GM13977 (cell line): ENCODE measurements at places on chromosomes 7 and 10.
A peak's percentile ranks its signal among the peaks of the same experiment; 100 is the strongest.

- peak; percentile 54 for DNase-seq
Measured at GRCh38 chr7:124032369-124033094, at the start of gene TMEM229A. Gene TMEM229A, minus strand, starts transcription at chr7:124033067. Its CDS starts 64 bp downstream, at chr7:124033003.

- DNase-seq, result no peak
Measured at GRCh38 chr10:98308669-98309365, 40.8 kb upstream of the LOXL4 start.

DNA sequence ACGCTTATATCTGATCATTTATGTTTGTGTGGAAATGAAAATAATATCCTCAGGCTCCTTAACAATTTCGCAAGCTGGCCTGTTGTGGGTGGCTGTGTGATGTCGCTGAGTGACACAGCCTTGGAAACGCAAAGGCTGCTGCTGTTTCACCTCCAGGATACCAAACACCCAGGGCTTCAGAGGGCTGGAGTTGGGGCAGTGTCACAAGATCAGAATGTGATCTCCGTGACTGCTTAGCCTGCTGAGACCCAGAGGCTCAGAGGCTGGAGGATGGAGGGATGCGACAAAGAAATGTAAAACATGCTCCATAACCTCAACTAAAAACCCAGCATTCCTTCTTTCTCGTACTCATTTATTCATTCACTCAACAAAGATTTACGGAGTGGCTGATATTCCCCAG is 37.2 kb upstream of the BMPER start:
- DNase-seq, result no peak

GRCh38 chr7:1787681-1788235 is 117.7 kb downstream of the ELFN1 start:
- DNase-seq, result no peak

DNA sequence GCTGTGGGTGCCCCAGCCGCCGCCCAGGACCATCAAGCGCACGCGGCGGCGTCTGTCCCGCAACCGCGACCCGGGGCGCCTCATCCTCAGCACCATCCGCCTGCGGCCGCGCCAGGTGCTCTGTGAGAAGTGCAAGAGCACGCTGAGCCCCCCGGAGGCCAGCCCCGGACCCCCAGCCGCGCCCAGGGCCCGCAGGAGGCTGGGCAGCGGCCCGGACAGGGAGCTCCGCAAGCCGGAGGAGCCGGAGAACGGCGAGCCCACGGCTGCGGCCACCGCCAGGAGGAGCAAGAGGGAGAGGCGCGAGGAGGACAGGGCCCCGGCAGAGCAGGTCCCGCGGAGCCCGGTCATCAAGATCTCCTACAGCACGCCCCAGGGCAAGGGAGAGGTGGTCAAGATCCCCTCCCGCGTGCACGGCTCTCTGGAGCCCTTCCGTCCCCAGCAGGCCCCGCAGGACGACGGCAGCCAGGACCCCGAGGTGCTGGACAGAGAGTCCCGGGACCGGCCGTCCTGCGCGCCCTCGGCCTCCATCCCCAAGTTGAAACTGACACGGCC is 8.0 kb downstream of the PWWP2B start:
- no peak for DNase-seq

DNA sequence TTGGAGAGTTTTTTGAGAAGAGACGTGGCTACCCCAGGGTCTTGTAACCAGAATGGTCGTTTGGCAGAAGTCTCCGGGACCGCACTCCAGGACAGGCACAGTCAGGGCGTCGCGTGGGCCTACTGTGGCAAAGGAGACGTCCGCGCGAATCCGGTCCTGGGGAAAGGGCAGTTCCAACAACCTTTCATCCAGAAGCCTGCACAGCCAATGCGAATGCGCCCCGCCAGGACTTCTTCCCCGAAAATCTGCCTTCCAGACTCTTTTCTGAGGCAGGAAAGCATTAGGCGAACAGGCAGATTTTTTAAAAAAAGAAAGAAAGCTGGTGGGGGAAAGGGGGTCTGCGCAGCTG is 2.0 kb downstream of the HPSE2 start:
- DNase-seq, result peak; percentile 25

DNA sequence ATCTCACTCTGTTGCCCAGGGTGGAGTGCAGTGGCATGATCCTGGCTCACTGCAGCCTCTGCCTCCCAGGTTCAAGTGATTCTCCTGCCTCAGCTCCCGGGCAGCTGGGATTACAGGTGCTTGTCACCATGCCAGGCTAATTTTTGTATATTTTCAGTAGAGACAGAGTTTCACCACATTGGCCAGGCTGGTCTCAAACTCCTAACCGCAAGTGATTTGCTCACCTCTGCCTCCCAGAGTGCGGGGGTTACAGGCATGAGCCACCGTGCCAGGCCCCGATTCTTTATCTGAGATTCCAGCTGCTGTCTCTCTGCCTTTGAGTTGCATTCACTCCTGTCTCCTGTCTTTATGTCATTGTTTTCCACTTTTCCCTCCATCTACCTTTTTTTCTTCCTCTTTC is 168.7 kb downstream of the TMEM178B start:
- DNase-seq, result no peak

GRCh38 chr7:77897004-77897547 is 98.5 kb downstream of the PHTF2 start:
- peak; percentile 15 for DNase-seq

GRCh38 chr10:13820964-13821337 is 234.2 kb downstream of the PRPF18 start:
- no peak for DNase-seq

DNA sequence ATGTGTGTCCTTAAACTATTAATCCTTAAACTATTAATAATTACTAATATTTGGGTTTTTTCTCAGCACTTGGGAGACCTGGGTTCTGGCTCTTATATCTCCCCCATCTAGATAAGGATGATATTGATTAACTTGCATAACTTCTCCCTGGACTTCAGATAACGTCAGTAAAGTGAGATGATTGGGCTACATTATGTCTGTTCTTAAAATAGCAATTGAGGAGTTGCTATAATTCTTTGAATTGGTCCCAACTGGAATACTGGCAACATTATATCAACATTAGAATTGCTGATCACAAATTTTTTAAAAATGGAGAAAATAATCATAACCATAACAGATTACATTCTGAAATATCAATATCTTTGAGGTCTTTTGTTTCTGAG is 1.9 kb downstream of the APBB1IP start:
- DNase-seq, result no peak

- no peak for DNase-seq
Measured at GRCh38 chr10:121764233-121764942, 163.4 kb downstream of the ATE1 start.

- DNase-seq, result no peak
Measured at GRCh38 chr10:18681366-18681765, 22.1 kb downstream of the ARL5B start.

DNA sequence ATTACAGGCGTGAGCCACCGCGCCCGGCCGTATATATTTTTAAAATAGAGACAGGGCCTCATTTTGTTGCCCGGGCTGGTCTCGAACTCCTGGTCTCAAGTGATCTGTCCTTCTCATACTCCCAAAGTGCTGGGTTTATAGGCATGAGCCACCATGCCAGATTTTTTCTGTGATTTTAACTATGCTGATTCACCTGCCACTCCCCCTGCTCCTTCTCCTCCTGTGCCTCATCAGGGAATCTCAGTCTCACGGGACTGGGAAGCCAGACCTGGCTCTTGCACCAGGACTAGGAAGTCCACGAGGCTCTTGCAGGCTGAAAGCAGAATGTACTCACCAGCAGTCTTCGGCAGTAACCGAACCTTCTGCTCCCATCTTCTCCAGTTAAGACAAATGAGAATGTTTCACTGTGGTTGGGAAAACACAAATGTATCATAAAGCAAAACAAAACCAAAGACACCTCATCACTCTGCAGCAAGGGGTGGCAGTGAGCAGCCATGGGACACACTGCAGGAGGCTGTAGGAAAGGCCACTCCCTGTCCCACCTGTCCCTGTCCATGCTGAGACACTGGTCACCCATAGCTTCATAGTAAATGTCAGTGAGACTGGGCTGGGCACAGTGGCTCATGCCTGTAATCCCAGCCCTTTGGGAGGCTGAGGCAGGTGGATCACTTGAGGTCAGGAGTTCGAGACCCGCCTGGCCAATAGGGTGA is 78.7 kb upstream of the MKRN1 start:
- DNase-seq, result no peak

DNA sequence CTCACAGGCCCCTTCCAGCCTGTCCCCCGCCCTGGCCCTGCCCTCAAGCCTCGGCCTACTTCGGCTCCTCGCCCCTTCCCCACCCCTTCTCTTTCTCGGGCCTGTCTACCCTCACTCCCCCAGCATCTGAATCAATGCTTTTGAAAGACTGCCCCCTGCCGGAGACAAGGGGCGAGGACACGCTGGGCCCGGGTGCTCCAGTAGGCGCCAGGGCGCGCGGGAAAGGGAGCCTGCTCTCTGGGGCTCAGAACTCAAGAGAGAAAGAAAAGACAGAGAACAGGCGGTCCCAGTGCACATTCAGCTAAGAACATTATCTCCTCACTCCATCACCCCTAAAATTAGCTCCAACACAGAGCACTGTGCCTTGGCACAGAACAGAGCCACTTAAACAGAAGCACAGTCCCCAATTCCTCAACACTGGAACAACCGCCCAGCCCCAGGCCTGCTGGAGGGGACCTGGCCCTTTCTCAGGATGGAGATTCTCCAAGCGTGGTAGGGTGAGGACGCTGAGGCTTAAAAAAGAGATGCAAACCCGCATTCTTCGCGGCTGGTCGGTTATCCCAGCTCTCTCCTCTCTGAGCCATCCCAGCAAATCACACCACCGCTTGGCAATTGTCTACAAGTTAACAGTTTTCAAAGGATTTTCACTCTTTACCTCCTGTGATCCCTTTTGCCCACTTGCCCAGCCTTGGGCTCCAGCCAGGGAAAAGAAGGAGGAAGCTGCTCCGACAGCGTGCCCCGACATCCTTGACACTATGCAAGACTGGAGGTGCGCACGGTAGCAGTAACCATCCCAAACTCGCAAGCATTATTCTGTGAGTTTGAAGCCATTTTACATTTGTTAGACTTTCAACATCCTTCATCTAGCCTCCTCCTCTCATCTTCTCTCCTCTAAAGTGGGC is 2.1 kb downstream of the GIGYF1 start:
- peak; percentile 90 for DNase-seq

- DNase-seq, result peak; percentile 55
Measured at GRCh38 chr7:38178695-38179344, 775 bp downstream of the STARD3NL start.

GRCh38 chr10:24730811-24731210 is 7.1 kb upstream of the ARHGAP21 start:
- DNase-seq, result no peak

DNA sequence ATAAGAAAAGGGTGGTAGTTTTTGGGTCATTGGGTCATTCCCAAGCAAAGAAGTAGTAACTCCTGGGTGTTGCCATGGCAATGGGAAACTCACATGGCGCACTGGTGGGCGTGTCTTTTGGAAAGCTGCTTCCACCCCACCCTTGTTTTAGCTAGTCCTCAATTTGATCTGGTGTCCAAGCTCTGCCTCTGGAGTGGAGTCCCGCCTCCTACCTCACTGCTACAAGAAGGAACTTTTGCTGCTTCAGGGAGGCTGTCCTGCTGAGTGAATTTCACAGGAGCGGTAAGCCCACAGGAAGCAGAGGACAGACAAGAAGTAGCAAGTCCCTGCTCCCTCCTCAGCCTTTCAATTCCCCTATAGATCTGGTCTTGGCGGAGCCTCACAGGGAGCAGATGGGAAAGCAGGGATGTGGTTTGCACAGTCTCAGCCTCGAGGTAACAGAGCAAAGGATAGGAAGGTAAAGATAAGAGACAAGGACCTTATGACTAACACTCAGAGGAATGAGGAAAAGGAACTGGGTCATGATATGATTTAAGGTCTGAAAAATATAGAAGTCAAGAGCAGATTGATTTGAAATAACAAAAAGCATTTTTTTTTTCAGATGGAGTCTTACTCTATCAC is 700.3 kb downstream of the TNS3 start:
- no peak for DNase-seq

GRCh38 chr7:2613931-2614600 is 17.7 kb upstream of the TTYH3 start:
- DNase-seq, result no peak

DNA sequence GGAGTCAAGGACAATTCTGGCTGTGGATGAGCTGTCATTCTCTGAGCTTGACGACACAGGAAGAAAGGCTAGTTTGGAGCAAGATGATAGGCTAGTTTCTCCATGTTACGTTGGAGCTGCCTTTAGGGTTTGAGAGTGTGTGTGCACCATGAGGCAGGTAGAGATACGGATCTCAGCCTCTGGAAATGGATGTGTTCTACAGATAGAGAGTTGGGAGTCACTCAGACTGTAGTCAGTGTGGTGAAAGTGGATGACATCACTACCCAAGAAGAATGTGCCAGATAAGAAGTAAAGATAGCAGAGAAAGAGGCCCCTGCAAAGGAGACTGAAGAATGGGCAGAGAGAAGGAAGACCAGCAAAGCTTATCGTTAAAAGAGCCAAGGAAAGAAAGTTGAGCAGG is 42.4 kb downstream of the PNLIPRP3 start:
- DNase-seq, result no peak

DNA sequence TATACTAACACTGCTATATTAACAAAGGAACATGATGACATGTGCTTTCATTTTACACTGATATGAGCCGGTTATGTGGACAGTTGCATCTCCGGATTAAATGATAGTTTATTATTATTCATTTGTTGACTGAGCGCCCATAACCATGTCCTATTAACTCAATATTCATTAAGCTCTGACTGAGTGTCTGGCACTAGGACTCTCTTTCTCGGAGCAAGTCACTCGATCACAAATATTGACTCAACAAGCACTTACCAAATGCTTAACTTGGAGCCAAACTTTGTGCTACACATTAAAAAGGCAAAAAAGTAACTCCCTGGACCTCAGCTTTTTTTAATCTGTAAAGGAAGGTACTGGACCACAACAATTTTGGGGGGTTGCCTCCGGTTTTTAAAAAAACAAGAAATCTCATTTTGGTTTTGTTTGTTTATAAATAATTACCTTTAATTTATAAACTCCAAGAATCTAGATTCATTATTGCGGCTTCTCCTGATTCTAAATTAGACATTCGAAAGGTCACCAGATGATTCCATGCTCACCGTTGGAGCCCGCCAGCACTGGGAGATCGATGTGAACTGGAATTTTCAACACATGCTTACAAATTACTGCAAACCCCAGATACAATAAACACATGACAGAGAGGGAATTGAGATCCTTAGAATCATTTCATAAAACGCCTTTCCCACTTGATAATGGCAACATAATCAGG is 8.9 kb upstream of the LYZL1 start:
- no peak for DNase-seq

GRCh38 chr10:49010295-49010694 is 70.7 kb upstream of the LRRC18 start:
- no peak for DNase-seq

DNA sequence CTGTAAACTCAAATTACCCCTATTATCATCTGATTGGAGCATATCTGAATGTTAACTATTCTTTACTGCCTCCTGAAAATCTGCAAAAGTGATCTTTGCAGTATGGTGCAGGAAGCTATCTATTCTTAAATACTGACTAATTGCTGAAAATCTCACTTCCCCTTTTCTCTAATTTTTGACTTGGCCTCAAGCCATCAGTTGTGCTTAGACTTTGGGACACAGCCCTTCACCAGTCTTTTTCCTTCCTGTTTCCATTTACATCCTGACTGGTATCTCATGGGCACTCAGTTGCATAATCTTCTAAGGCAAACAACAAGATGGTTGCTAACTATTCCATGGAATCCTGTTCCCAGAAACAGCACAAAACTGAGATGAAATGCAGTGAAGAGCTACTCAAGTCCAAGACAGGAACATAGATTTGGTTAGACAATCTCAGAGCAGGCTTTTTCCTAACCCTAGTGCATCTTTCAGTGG is 228.5 kb downstream of the SORCS1 start:
- DNase-seq, result peak; percentile 44

- no peak for DNase-seq
Measured at GRCh38 chr10:58104351-58104751, 163.3 kb downstream of the IPMK start.
